ENCODE measurements at places on chromosomes 6 and 20.

DNA sequence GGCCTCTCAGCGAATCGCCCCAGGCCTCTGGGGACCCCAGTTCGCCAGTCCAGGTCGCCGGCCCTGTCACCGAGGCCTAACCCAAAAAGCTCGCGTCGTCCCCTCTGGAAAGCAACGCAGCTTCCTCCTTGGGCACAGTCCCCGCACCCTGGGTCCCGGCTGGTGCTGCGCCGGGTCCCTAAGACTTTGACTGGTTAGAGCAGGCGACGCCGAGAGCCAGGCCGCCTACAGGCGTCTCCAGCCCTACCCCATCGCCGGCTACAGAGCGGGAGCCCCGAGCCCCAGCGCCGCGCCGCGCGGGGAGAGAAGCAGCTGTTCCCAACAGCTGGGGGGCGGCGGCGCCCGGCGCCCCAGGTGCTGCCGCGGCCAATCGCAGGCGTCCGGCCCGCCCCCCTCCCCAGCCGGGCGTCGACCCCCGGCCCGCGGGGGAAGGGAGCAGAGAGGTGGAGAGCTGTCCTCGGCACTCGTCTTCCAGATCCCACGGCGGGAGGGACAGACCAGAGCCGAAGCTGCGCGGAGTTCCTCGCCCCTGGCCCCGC is 540 bp upstream of the RBM24 start:
- DNase-seq, result no peak

GRCh38 chr20:62953839-62954703 is 1.6 kb downstream of the SLC17A9 start:
- peak; percentile 24 for DNase-seq

DNA sequence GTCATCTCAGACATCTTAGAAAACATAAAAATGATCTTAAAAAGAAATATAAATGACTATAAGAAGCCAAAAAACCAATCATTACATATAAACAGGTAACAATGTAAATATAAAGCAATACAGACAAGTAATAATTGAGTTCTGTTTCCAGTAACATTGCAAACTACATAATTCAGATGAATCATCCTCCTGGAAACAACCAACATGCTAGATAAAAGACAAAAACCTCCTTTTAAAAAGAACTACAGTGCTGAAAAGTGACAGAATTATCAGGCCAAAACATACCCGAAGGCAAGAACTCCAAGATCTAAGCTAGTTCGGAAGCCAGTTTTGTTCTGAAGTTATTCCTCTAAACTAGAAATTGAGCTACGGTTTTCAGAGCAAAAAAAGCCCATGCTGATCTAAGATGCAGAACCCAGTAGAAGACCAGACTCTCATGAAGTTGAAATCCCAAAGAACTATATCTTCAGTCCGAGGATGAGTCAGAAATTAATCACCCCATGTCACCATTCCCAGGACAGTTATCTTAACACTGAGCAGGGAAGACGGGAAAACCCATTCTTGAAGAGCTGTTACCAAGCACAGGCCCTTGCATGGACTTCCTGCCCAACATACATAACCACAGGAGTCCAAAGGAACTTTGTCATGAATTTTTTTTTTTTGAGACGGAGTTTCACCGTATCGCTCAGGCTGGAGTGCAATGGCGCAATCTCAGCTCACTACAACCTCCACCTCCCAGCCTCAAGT is 9.8 kb downstream of the PGM3 start:
- DNase-seq, result no peak

DNA sequence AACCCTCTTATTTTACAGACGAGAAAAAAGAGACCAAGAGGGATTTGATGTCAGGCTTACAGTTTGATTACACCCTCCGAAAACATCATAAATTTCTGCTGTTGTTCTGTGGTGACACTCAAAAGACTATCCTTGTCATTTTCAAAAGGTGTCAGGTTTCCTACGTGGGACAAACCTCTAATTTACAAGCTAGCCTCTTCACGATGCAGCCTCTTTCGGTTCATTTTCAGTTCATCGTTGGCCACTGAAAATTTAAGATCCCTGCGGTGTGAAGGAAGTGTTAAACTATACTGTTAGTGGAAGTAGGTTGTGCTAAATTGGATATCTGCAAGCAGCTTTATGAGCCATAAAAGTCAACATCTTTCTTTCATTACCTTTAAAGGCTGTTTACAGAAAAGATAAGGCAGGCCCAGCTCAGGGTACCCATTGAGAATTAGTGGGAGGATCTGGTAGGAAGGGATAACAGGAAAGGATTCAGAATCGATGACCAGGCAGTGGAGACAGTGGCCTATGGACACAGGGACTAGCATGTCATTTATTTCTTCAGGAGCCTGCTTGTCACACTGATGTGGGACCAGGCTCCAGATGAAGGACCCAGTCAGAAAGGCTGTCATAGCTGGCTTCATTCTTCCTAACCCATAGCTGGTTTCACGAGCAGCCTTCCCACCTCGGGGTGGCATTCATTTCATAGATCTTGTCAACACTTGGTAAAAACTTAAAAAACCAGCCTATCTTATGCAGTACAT is 329.1 kb upstream of the SOX4 start:
- DNase-seq, result no peak

DNA sequence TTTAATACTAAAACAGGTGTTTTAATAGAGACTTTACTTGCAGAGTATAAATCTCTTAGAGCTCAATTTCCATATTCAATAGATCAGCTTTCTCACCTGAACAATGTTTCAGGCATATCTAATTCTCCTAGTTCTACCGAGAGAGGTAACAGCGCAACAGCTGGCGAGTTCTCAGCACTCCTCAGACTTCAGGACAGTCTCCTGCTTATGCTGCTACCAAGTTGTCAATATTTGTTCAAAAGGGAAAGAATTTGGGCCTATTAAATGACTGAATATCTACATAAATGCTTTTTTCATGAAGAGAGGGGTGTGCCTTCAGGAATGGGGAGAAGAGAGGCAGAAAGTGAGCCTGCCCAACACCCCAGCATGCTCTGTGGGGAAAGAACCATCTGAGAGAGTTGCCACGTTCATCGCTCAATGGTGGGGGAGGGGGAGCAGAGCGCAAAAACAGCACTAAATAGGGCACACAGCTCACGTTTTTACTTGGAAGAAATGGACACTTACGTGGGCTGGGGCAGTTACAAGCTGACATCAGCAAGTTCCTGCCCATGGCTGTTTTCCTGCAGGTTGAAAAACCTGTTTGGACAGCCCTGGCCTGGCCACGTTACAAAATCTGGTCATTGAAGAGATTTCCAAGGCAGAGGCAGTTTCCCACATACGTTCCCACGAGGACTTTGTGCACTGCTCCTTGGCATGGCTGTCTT is 38.0 kb downstream of the EZR start:
- no peak for DNase-seq

DNA sequence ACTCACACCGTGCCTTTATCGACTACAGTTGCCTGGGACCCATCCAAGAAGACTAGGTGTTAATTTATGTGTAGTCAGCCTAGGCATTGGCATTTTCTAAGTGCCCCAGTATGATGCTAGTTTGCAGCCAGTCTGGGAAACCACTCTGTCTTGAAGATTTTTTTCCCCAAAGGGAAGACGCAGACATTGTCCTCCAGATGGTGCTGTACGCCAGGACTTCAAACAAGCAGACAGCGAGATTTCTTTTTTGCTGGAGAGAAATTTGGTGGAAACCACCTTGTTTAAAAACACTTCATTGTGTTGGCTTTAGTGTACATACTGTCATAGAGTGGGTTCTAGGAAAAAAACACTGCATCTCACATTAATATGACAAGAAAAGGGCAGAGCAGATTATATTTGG is 30.0 kb downstream of the ALDH5A1 start:
- no peak for DNase-seq

GRCh38 chr6:148271711-148272439 is 70.8 kb upstream of the SASH1 start:
- no peak for DNase-seq

- DNase-seq, result no peak
These were observed 18.9 kb downstream of the GCLC start for GRCh38 chr6:53526000-53526399.

GRCh38 chr6:34926655-34927054 is 37.6 kb downstream of the ANKS1A start:
- no peak for DNase-seq

DNA sequence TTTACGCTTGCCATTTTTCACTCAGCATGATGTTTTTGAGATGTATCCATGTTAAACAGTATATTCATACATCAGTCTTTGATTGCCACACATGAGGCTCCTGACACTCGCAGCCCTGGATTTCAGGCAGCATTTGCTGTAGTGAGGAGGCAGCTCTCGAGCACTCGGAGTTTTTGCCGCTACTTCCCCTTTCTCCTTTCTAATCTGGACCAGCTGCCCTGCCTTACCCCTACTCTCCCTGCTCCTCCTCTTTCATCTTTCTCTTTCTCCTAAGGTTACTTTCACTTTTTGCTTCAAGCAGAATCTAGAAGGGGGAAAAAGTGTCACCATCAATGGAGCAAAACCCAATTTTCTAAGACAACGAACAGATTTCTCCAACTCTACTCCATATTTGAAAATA is 5.9 kb upstream of the CST3 start:
- no peak for DNase-seq

DNA sequence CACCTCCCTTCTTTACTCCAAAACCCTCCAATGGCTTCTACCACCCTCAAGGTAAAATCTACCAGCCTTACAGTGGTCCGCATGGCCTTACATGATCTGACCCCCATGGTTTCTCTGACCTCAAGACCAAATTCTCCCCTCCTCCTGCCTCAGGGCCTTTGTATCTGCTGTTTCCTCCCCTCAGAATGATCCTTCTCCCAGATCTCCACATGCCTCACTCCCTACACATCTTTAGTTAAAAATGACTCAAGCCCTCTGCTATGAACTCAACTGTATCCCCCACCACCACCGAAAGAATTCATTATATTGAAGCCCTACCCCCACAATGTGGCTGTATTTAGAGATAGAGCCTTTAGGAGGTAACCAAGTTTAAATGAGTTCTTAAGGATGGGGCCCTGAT is 4.1 kb downstream of the SLC23A2 start:
- DNase-seq, result no peak

GRCh38 chr20:13222319-13222716 is 1.2 kb downstream of the ISM1 start:
- DNase-seq, result no peak

DNA sequence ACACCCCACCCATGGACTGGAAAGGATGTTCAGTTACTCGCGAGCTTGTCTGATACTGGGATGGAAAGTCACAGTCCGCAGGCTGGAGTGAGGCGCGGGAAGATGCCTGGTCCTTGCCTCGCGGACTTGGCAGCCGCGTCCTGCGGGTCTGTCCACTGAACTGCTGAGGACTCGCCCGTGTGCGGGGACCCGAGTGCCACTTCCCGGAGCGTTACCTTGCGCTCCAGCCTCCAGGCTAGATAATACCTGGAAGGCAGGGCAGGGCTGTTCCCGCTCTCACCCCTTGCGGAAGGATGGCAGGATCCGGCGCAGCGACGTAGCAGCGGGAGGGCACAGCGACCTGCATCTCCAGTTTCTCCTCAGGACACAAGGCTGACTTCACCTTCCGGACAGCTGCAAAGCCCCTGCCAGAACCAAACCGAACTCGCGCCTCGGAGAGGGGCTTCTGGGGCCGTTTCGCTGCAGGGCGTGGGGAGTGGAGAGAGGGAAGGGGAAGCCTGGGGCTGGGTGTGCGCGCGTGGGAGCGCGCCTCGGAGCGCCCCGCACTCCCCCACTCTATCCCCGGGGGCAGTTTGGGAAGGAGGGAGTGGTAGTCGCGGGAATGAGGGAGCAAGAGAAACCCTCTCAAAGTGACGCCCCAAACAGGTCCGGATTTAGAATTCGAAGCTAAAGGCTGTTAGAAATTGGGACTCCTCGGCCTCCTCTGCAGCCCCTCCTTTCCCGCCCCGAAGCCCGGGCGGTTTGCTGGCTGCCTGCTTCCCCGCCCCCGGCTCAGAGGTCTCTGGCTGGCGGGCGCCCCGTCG is at the start of gene KCNQ5:
Gene KCNQ5, plus strand, starts transcription at position 774 of the 803 bp plus-strand sequence.
- no peak for DNase-seq

- no peak for DNase-seq
These were observed 54.1 kb upstream of the KCNG1 start for GRCh38 chr20:51076786-51077685.

- no peak for DNase-seq
These were observed 54.7 kb downstream of the BMP5 start for GRCh38 chr6:55820696-55821095.

DNA sequence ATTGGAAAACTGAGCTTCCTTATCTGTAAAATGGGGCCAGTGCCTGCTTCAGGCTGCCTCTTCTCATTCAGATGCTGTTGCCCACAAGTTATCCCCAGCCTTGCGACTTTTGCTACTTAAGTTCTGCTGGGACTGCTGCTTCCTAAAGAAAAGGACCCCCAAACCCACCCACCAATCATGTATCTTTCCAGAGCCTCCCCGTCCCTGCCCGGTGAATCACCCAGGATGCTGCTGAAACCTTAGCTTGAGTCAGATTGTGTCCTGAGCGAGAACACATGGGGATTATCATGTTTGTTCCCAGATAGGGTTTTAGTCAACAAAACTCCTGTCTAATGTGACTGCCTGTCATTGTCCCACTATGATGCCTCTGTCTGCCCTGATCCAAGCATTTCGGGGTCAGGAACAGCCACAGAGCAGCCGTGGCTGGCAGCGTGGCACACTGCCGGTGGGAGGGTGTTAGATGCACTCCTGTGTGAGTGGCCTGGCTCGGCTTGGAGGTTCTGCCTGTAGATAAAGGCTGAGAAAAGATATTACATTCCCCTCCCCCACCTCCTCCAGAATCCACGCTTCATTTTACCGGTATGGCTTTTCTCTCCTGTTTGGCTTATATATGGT is 79.9 kb downstream of the TOX2 start:
- DNase-seq, result no peak

DNA sequence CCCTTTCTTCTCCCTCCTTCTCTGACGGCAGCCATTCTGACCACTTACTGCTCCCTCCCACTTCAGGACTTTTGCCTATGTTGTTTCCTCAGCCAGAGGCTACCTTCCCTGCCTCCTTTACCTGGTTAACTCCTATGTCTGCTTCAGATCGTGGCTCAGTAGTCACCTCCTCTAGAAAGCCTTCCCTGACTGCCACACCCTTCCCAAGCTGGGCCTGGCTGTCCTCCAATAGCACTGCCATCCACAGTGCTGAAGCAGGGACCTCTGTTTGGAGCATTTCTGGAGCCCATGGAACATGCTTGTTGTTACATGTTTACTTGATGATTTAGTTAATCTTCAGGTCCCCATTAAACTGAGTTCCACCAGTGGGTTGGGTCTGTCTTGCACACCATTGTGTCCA is 13.8 kb downstream of the XKR7 start:
- no peak for DNase-seq

All from activated T-cell treated with anti-CD3 and anti-CD28 coated beads for 4 hours (primary cell).